NCI-H774 (cell line): ENCODE measurements at places on chromosomes 3 and 15.

GRCh38 chr15:38304481-38304880 lies 51.8 kb downstream of the SPRED1 start:
- DNase-seq = no peak

- no peak for DNase-seq
Observed at GRCh38 chr3:64546856-64547255, 140.9 kb downstream of the ADAMTS9 start.

DNA sequence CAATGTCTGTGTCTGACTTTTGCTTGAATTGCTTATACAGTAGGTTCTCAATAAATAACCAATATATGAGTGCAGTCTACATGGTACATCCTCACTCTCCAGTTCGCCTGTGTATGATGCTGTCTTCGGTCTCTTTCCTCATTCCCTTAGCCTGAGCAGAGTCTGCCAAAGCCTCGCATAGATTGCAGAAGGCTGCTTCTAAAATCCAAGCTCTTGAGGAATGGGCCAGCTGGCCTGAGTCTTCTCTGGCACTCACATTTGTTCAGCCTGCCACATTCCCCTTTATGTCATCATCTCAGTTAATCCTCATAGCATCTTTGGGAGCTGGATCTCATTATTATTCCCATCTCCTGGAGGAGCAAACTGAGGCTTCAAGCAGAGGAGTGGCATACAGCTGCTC lies 27.2 kb upstream of the ADAMTS7 start:
- DNase-seq = no peak

- DNase-seq = no peak
Observed at GRCh38 chr3:116618138-116618537, 91.4 kb upstream of the TUSC7 start.

GRCh38 chr15:40204100-40204499 lies 34.8 kb upstream of the PAK6 start:
- no peak for DNase-seq

- no peak for DNase-seq
Observed at GRCh38 chr3:195117978-195118581, 152.9 kb downstream of the XXYLT1 start.

DNA sequence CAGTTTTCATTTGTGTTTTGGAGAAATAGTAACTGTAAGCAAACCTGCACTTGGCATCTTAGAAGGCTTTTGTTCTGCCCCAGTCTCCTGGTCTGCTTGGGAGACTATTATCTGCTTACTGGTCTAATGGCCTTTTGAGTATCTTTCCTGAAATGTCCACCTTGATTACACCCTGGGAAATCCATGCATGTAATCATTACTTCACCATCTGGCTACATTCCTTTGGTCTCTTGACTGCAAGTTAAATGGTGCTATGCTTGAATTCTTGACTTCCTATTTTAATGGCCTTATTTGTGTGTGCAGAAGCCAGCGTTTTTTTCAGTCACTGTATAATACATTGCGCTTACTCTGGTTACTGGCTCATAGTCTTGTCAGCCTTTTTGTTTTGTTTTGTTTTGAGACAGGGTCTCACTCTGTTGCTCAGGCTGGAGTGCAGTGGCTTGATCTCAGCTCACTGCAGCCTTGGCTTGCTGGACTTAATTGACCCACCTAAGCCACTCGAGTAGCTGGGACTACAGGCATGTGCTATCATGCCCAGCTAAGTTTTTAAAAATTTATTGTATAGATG lies 30.0 kb downstream of the CHD2 start:
- no peak for DNase-seq

GRCh38 chr3:52231502-52232278 lies 6.2 kb upstream of the TLR9 start:
- DNase-seq = no peak

GRCh38 chr3:69766638-69767037 lies 27.4 kb downstream of the MITF start:
- no peak for DNase-seq

DNA sequence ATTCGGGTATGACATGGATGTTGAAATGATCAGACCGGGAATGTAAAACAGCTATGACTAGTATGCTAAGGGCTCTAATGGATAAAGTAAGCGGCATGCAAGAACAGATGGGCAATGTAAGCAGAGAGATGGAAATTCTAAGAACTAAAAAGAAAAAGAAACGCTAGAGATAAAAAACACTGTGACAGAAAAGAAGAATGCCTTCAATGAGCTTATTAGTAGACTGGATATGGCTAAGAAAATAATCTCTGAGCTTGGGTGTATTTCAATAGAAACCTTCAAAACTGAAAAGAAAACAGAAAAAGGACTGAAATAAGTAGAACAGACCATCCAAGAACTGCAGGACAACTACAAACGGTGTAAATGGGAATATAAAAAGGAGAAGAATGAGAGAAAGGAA lies 101.2 kb downstream of the HES1 start:
- DNase-seq = no peak

GRCh38 chr3:152039887-152040286 lies 166.4 kb downstream of the SUCNR1 start:
- DNase-seq = no peak

DNA sequence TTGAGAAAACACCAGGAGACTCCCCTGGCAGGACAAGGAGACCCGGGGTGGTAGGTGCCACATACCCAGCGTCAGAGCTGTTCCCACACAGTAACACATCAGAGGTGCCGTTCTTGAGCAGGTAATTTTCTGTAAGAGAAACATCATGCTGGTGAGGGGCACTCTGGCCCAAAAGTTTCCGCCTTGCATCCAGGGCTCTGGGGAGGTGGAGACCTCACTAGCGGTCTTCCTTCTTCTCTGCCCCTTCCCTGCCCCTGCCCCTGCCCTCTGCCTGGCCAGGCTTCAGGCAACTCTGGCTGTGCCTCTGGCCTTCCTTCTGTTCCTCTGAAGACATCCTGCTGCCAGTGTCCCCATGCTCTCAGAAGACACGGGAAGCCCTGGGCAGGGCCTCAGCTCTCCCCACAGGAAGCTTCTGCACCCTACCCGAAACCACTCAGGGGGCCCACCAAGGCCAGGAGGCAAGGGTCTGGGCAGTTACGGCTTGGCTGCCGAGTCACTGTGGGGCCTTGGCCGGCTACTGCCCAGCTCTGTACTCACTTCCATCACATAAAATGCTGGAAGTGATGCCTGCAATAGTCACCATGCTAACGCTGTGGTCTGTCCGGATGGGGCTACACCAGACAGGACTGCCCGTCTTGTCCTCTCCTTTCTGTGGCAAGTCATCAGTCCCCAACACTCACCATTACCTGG lies 41.3 kb downstream of the SCN5A start:
- no peak for DNase-seq

- DNase-seq = no peak
Observed at GRCh38 chr3:126153695-126154360, 26.6 kb downstream of the ALDH1L1 start.

- no peak for DNase-seq
Observed at GRCh38 chr3:184315543-184315867, 1.1 kb downstream of the EIF4G1 start.

DNA sequence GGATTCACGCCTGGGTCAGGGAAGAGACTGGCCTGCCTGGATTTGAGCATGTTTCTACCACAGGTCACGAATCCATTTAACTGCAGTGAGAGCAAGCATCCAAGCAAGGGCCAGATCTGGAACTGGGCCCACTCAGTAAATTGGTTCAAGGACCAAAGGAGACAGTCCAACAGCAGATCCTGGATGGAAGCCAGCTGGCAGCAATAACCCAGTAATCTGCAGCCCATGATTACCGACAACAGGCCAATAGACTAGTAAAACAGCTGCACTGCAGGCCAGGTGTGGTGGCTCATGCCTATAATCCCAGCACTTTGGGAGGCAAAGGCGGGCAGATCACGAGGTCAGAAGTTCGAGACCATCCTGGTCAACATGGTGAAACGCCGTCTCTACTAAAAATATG lies 11.8 kb downstream of the SAMD7 start:
- peak; percentile 97 for DNase-seq

DNA sequence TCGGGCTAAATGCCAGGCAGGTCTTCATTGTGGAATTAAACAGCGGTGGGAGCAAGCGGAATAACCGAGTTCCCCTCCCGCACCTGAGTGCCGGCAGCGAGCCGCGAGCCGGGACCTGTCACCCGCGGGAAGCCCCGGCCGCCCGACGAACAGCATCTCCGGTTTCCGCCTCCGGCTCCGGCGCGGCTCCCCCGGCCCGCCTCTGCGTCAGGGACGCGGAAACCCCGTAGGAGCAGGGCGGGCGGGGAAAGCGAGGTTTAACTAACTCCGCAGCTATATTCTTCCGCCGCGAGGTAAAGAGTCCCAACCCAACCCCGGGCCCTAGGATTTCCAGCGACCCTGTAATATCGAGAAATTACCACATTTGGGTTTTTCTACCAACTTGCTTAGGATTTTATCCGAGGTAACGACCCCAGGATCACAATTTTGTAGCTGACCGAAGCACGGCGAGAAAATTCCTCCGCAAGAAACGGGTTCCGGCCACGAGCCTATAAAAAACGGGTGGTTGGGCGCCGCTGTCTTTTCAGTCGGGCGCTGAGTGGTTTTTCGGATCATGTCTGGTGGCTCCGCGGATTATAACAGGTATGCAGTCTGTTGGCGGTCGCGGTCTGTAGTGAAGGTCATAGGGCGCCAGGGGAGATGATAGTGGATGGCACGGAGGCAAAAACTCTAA lies at the start of gene EIF4A2:
Gene EIF4A2 (plus strand): TSS at position 520 of the 673 bp plus-strand sequence. CDS start 34 bp downstream, at position 554.
- DNase-seq = peak; percentile 97

- no peak for DNase-seq
Observed at GRCh38 chr15:37034392-37034791, 66.0 kb downstream of the MEIS2 start.

DNA sequence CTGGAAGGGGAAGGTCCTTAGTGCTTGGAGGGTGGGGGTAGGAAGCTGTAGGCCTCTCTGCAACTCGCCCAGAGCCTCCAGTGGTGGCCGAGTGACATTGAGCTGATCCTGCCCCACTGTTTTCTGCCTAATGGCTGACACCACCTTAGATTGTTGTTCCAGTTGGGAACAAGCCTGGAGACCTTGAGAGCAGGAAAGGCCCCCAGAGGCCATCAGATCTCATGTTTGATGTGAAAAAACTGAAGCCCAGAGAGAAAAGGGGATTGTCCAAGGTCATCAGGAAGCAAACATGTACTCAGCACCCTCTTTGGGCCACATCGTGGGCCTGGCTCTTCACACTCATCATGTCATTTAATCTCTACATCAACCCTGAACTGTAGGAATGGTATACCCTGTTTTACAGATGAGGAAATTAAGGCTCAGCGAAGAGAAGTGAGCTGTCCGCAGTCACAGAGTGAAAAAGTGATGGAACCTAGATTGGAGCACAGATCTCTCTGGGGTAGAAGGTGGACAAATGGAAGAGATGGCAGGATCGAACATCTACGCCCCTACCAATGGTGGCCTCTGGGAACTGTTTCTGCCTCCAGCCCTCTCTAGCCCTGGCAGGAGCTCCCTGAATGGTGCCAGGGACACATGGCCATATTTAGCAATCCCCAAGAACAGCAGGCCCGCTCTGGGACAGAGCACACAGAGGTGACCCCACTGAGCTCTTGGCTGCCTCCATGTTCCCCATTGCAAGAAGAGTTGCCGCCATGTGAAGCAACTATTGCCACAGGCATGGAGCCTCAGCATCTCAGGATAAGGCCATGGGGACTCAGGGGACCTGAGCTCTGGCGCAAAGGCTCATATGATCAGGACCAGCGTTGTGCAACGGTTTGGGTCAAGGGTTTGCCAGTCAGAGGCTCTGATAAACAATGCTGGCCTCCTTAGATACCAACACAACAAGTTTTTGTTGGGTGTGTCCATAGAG lies 31.6 kb upstream of the TSEN2 start:
- DNase-seq = no peak

- no peak for DNase-seq
Observed at GRCh38 chr3:143751643-143752178, 96.6 kb downstream of the SLC9A9 start.

GRCh38 chr3:54476891-54477290 lies 354.5 kb downstream of the CACNA2D3 start:
- DNase-seq = no peak

- no peak for DNase-seq
Observed at GRCh38 chr3:43907508-43907858, 216.7 kb downstream of the ABHD5 start.

GRCh38 chr3:39275052-39275451 lies 4.8 kb downstream of the CX3CR1 start:
- no peak for DNase-seq

- no peak for DNase-seq
Observed at GRCh38 chr3:16728770-16729745, 123.8 kb upstream of the DAZL start.

DNA sequence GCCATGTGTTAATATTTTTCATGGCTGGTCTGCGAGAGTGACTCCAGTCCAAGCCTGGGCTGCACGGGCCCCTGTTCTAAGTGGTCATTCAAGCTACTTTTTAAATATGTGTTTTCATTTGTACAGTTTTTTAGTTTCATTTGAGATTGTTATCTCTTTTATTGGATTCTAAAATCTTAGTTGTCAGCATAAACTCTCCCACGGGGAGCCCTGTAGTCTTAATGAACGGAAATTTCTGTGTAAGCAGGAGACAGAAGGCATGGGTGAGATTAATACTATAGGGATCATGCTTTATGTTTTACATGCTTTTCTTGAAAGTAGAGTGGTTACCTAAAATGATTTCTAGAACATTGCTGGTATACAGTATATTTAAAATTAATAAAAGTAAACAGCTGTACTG lies 373.1 kb upstream of the SLCO3A1 start:
- no peak for DNase-seq

DNA sequence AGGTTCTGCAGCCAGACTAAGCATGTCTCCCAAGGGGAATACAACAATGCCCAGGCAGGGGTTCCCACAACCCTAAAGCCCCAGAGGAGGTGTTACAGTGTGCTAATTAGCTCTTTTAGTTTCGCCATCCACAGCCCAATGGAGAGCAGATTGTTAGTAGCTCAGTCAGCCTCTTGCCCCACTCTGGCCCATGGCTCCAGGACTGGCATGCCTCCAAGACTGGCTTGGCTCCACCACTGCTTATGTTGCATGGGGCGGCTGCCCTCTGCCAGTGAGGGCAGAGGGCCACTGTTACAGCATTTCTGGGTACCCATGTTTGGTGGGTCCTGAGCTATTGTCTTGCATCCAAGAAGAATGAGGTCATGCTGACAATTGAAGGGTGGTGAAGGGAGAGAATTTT lies 231.1 kb upstream of the MDFIC2 start:
- no peak for DNase-seq

- DNase-seq = no peak
Observed at GRCh38 chr15:64619880-64620839, 155.2 kb downstream of the RBPMS2 start.
